ENCODE measurements at places on chromosomes 16 and 17.

DNA sequence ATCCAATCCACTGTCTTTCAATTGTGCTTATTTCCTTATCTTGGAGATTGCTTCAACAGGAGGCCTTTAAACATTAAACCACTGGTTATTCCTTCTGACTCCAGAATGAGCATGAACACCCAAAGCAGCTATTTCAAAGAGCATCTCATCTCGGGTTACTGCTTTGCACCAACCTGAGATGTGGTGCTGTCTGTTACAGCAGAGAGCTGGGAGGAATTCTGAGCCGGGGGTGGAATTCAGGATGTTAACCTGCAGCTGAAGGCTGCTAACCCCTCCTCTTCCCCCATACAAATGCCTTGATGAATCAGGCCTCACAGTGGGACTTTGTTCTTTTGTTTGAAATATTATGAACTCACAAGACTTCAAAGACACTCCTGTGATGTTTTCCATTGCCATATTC is 113.1 kb downstream of the SHISA9 start:
- no peak for DNase-seq

GRCh38 chr17:40936437-40936971 is 942 bp downstream of the KRT23 start:
- DNase-seq = peak; percentile 83

DNA sequence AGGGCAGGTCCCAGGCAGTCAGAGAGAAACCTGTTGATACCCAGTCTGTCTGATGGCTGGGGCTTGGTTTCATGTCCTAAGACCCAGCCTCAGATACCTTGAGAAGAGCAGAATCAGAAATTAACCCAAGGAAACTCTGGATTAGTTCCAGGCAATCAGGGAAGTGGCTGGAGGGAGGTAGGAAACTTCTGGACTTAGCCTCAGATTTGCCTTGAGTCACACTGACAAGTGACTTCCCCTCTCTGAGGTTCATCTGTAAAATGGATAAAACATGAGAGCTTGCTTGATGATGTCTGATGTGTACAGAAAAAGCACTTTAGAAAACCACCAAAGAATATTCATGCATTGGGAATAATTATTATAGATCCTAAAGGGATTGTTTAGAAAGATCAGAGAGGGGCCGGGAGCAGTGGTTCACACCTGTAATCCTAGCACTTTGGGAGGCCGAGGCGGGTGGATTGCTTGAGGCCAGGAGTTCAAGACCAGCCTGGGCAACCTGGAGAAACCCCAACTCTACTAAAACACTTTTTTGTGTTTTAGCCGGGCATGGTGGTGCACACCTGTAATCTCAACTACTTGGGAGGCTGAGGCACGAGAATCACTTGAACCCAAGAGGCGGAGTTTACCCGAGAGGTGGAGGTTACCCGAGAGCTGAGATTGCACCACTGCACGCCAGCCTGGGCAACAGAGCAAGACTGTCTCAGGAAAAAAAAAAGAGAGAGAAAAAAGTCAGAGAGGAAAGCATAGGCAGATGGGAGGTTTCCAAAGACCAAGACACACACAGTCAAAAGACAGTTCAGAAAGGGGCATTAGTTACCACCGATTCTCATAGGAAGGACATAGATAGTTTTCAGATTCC is 3.8 kb downstream of the CIITA start:
- DNase-seq = no peak

- peak; percentile 87 for DNase-seq
Measured at GRCh38 chr17:44971776-44972483, 3.8 kb upstream of the C1QL1 start.

DNA sequence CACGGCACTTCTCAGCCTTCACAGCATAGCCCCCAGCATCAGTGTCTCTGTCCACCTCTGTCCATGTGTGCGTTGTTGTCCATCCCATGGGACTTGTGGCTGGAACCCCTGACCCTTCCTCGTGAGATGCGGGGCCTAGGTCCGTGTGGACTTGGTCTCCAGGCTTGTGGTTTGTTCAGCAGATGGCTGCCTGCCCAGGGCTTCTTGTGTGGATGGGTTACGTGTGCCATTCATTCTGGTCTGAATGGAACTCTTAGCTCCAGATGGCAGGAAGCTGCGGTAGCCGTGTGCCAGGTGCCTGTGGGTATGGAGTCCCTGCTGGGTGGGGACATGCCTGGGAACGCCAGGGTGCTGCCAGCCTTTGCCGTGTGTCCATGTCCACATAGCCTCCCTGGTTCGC is 31.7 kb upstream of the NUDT16L1 start:
- no peak for DNase-seq
